Activated CD4-positive, alpha-beta T cell treated with anti-CD3 and anti-CD28 coated beads for 36 hours (primary cell): ENCODE measurements at places on chromosomes 12 and 14. TPM values are rescaled to one million over a fixed set of nuclear protein-coding genes. Genes with fewer than 3 reads are reported as not detected.

GLIPR1 gene
- total RNA-seq, result 8.7 TPM

CDK4 gene
- 208 TPM for total RNA-seq

DNA sequence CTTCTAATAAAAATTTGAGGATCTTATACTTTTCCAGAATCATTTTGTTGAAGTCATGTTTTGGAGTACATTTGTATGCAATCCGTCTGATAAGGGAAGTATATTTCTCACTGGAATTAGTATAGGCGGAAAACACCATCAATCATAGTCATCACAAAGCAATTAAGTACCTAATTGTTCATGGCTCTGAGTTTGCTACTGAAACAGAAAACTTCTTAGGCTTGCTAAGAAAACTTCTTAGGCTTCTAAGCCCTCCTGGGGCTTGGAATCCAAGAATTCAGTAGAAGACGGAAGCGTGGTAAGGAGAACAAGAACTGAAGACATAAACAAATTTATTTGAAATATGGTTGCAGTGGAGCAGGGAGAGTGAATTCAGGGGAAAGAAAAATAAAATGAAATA lies 636.3 kb downstream of the DIO2 start:
- H3K36me3 ChIP-seq, result no peaks in the 10 kb centered on the region
- no peak overlapping the region for H3K4me3 ChIP-seq
- H3K27me3 ChIP-seq, result no peaks in the 10 kb centered on the region
- no peak for DNase-seq
- no peaks in the 10 kb centered on the region for H3K4me1 ChIP-seq

TDRD9 gene
- 0.42 TPM for total RNA-seq

- H3K27ac ChIP-seq, result no peak overlapping the region
- H3K27me3 ChIP-seq, result no peaks in the 10 kb centered on the region
- H3K36me3 ChIP-seq, result peaks cover 3% of the 10 kb centered on the region
- H3K4me1 ChIP-seq, result no peaks in the 10 kb centered on the region
Observed at GRCh38 chr14:102421411-102422057, 58.8 kb downstream of the TECPR2 start.

PACS2 gene
- total RNA-seq, result 32.9 TPM

DNA sequence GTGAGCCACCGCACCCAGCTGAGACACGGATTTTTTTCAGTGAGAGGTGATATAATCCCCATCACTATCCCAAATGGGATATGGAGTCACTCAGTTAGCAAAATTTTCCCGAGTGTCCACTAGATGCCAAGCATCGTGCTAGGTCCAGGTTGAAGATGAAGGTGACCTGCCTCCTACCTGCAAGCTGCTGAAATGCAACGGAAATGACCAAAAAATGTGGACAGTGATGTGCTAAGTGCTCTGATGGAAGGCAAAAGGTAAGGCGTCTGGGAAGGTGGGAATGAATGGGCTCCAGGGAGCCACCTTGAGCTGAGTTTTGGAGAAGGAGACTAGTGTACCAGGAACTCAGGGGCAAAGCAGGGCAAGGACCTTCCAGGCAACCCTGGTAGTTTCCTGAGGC lies 64.6 kb downstream of the CALM1 start:
- H3K27ac ChIP-seq, result no peak overlapping the region
- no peaks in the 10 kb centered on the region for H3K27me3 ChIP-seq
- no peaks in the 10 kb centered on the region for H3K36me3 ChIP-seq
- DNase-seq, result no peak

CLEC1B gene
- total RNA-seq, result not detected

- H3K27me3 ChIP-seq, result peaks cover 7% of the 10 kb centered on the region
- no peak for DNase-seq
- H3K4me3 ChIP-seq, result no peak overlapping the region
- H3K27ac ChIP-seq, result no peak overlapping the region
Observed at GRCh38 chr12:64102339-64102738, 119.8 kb downstream of the KICS2 start.

TAC3 gene
- total RNA-seq, result 0.63 TPM

DNA sequence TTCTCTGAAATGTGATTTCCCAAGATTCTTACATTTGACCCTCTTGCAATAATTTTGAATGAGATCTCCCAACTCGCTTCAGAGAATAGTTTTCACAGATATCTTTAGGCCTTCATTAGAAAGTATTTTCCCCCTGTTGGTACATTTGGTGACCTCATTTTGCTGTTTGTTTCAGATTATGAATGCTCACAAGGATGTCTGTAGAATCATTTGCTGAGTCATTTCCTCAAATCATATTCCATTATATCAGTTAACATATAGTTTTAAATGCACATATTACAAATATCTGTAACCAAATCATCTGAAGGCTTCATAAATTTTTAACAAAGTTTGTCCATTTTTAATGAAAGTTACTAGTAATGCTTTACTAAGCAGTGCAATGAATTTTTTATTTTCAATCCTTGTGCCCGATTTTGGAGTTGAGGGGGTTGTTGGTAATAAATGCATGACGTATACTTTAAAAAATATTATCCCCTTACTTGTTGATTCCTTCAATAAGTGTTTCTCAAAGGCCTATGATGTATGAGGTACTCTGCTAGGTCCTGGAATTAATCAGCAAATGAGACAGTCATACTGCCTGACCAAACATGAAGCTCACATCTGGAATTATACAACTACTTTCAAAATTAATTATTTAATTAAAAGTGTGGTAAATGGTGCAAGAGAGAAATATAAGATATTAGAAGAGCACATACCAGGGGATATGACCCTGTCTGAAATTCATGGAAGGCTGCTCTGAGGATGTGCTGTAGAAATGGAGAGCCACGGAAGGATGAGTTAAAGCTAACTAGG lies 126.9 kb upstream of the RAP1B start:
- H3K27me3 ChIP-seq, result no peaks in the 10 kb centered on the region
- no peak for DNase-seq
- peaks cover 40% of the 10 kb centered on the region for H3K4me1 ChIP-seq
- no peak overlapping the region for H3K4me3 ChIP-seq

DNA sequence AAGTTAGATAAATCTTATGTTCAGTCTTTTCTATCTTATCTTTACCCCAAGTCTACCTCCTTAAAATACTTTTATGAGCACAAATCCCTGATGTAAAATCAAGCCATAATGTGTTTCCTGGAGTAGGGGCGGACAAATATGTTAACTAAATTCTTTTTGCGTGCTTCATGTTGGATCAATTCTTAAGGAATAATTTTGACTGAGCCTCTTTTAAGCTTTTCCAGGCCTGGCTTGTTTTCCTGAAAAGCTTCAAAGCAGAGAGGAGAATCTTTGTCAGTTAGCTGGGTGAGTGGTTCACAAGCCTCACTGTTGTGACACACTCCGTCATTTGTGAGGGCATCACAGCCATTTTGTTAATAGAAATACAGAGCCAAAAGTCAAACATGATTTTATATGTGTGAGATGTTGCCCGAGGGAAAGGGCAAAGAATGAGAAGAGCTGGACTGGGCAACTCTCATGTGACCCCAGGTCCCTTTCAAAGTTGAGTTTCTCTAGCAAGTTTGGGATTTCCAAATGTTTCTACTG lies 468.9 kb downstream of the RGS6 start:
- H3K36me3 ChIP-seq, result no peaks in the 10 kb centered on the region
- peaks cover 12% of the 10 kb centered on the region for H3K4me1 ChIP-seq
- H3K27ac ChIP-seq, result no peak overlapping the region
- no peak for DNase-seq
- H3K27me3 ChIP-seq, result peaks cover 40% of the 10 kb centered on the region

GRCh38 chr12:131860472-131861260 lies 32.5 kb downstream of the MMP17 start:
- H3K27ac ChIP-seq, result peak overlapping the region; percentile 4
- H3K4me1 ChIP-seq, result peaks cover 2% of the 10 kb centered on the region
- H3K4me3 ChIP-seq, result no peak overlapping the region
- H3K36me3 ChIP-seq, result no peaks in the 10 kb centered on the region

- H3K27me3 ChIP-seq, result no peaks in the 10 kb centered on the region
- peaks cover 31% of the 10 kb centered on the region for H3K4me1 ChIP-seq
- H3K27ac ChIP-seq, result no peak overlapping the region
- H3K36me3 ChIP-seq, result peaks cover 55% of the 10 kb centered on the region
Observed at GRCh38 chr12:110540048-110540447, 37.9 kb downstream of the RAD9B start.

GRCh38 chr14:32478050-32478449 lies 149.0 kb downstream of the AKAP6 start:
- H3K4me3 ChIP-seq, result no peak overlapping the region
- no peaks in the 10 kb centered on the region for H3K4me1 ChIP-seq
- H3K27ac ChIP-seq, result no peak overlapping the region
- H3K36me3 ChIP-seq, result no peaks in the 10 kb centered on the region
- H3K27me3 ChIP-seq, result peaks cover 2% of the 10 kb centered on the region

FAM181A gene
- not detected for total RNA-seq

GRCh38 chr14:24556756-24557155 lies 19.3 kb downstream of the CTSG start:
- no peak overlapping the region for H3K4me3 ChIP-seq
- peaks cover 11% of the 10 kb centered on the region for H3K27me3 ChIP-seq
- H3K36me3 ChIP-seq, result no peaks in the 10 kb centered on the region
- DNase-seq, result no peak
- H3K4me1 ChIP-seq, result no peaks in the 10 kb centered on the region
- no peak overlapping the region for H3K27ac ChIP-seq

GRCh38 chr12:91702843-91703425 lies 442.7 kb downstream of the BTG1 start:
- DNase-seq, result no peak
- no peaks in the 10 kb centered on the region for H3K4me1 ChIP-seq
- H3K4me3 ChIP-seq, result no peak overlapping the region
- no peak overlapping the region for H3K27ac ChIP-seq
- no peaks in the 10 kb centered on the region for H3K27me3 ChIP-seq

DNA sequence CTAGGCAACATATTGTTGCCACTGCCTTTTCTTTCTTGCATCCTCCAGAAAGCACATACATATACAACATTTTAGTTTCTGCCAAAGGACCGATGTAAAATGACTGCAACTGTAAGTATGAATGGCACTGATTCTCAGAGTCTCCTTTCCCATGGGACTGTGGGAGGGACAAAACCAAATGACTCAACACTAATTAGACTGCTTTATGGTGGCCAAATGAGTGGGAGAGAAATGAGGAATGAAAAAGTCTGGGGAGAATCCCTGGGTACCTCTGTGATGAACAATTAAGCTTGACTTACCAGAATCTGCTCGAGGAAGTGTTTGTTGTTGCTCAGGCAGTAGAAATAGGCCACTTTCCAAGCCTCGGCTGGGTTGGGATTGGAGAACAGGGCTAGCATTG lies 10.1 kb downstream of the ZFYVE26 start:
- no peak for DNase-seq
- no peak overlapping the region for H3K27ac ChIP-seq
- peaks cover 23% of the 10 kb centered on the region for H3K36me3 ChIP-seq
- H3K27me3 ChIP-seq, result no peaks in the 10 kb centered on the region
- no peaks in the 10 kb centered on the region for H3K4me1 ChIP-seq

- no peaks in the 10 kb centered on the region for H3K36me3 ChIP-seq
- no peak for DNase-seq
- H3K4me1 ChIP-seq, result no peaks in the 10 kb centered on the region
- no peak overlapping the region for H3K27ac ChIP-seq
- no peak overlapping the region for H3K4me3 ChIP-seq
Observed at GRCh38 chr12:114342656-114343055, 63.3 kb downstream of the TBX5 start.

DNA sequence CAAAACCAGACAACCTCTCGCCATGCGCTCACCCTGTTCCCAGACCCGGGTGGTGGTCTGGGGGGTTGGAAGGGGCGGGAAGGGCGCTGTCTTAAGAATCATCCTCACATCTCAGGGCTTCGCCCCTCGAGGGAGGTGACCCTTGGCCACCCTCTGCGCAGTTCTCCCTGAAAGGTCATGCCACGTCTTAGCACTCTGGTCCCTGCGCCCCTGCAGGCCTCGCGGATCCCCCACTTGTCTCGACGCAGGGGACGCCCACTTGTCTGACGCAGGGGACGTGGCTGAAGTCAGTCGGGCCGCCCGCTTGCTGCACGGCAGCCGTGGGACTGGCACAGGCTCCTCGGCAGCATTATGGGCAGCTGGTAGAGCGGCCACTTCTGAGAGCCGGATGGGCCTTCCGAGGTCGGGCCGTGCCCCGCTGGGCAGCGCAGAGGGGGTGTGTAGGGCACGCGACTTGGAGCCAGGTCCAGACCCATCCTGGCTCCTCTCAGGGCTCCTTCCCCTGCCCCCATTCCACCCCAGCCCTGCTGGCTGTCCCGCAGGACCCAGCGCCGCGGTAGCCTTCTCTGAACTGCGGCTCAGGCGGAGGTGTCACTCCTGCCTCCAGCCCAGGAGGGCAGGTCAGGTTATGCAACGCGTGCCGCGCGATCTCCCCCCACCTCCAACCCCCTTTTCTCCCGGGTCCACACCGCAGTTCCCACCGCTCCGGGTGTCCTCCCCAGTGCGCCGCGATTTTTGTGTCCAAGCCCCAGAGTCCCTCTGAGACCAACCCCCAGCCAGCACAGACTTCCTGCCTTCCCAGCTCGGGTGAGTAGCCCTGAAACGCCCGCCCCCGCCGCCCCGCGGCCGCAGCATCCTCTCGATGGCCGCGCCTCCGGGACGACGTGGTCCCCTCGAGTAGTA lies 40.9 kb upstream of the CAPRIN2 start:
- no peaks in the 10 kb centered on the region for H3K36me3 ChIP-seq
- peak overlapping the region; percentile 65 for H3K4me3 ChIP-seq
- H3K27ac ChIP-seq, result peak overlapping the region; percentile 0

GRCh38 chr12:118850244-118850825 lies 131.0 kb upstream of the SRRM4 start:
- peaks cover 6% of the 10 kb centered on the region for H3K27me3 ChIP-seq
- no peak overlapping the region for H3K4me3 ChIP-seq
- H3K4me1 ChIP-seq, result no peaks in the 10 kb centered on the region
- H3K36me3 ChIP-seq, result no peaks in the 10 kb centered on the region

GRCh38 chr12:52993558-52993869 lies 12.7 kb upstream of the EIF4B start:
- H3K27ac ChIP-seq, result no peak overlapping the region
- no peaks in the 10 kb centered on the region for H3K36me3 ChIP-seq
- no peaks in the 10 kb centered on the region for H3K27me3 ChIP-seq
- H3K4me1 ChIP-seq, result no peaks in the 10 kb centered on the region

ALKBH2 gene
- total RNA-seq, result 32.1 TPM

DNA sequence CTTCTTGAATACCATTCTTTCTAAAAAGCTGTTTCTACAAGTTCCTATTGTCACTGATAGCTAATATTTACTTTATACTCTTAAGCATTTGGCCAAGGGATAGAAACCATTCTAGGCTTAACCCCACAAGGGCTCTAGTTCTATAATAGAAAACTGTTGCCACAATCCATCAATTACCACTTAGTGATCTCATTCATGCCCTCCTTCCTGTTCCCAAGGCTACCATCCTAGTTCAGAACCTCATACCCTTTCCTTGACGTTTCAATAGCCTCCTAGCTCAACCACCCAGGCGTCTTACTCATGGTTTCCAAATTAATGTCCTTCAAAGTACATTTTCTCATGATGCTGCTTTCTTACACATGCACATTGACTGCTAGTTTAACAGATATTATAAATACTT lies 493.5 kb downstream of the NAV3 start:
- DNase-seq, result no peak
- no peak overlapping the region for H3K27ac ChIP-seq
- no peaks in the 10 kb centered on the region for H3K4me1 ChIP-seq
- no peak overlapping the region for H3K4me3 ChIP-seq
- H3K27me3 ChIP-seq, result no peaks in the 10 kb centered on the region
- H3K36me3 ChIP-seq, result no peaks in the 10 kb centered on the region

OAS2 gene
- total RNA-seq, result 278 TPM
